HFF-Myc (cell line): ENCODE measurements at places on chromosomes 1 and 21.

DNA sequence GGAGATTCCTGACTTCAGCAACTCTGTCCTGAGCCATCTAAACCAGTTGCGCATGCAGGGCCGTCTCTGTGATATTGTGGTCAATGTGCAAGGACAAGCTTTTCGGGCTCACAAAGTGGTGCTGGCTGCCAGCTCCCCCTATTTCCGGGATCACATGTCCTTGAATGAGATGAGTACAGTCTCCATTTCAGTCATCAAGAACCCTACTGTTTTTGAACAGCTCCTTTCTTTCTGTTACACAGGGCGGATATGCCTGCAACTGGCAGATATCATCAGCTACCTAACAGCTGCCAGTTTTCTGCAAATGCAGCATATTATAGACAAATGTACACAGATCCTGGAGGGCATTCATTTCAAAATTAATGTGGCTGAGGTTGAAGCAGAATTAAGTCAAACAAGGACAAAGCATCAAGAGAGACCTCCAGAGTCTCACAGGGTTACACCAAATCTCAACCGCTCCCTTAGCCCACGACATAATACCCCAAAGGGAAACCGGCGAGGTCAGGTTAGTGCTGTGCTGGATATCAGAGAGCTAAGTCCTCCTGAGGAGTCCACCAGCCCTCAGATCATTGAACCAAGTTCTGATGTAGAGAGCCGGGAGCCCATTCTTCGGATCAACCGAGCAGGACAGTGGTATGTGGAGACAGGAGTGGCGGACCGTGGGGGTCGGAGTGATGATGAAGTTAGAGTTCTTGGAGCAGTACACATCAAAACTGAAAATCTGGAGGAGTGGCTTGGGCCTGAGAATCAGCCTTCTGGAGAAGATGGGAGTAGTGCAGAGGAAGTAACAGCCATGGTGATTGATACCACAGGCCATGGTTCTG, 2.3 kb downstream of the ZBTB37 start:
- DNase-seq, result no peak

GRCh38 chr1:12528021-12528852, 89.8 kb downstream of the DHRS3 start:
- no peak for DNase-seq

- DNase-seq, result no peak
Observed at GRCh38 chr1:194033646-194034045, 847.2 kb upstream of the B3GALT2 start.

DNA sequence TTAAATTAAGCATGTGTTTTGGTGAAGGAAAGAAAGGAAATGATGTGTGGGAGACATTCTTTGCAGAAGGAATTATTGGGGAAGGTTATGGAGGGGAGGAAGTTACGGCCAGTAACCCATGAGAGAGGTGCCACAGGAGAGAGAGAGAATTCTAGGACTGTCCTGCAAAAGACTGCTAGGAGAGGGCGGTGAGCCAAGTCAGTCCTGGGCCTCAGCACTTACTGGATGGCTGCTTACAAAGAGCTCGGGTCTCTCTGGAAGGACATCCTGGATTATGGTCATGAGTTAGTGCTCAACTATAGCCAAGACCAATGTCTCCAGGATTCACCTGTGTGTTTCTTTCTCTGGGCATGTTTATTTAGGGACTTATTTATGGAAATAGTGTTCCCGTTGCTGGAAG, 74.4 kb upstream of the HSD17B7 start:
- no peak for DNase-seq

- DNase-seq, result peak; percentile 52
Observed at GRCh38 chr1:7549277-7550161, 221.6 kb upstream of the VAMP3 start.

GRCh38 chr1:240455228-240455821, 156.6 kb downstream of the GREM2 start:
- DNase-seq, result no peak

- DNase-seq, result no peak
Observed at GRCh38 chr1:198558402-198558801, 17.9 kb upstream of the ATP6V1G3 start.

GRCh38 chr1:198291036-198291435, 134.2 kb downstream of the NEK7 start:
- no peak for DNase-seq

DNA sequence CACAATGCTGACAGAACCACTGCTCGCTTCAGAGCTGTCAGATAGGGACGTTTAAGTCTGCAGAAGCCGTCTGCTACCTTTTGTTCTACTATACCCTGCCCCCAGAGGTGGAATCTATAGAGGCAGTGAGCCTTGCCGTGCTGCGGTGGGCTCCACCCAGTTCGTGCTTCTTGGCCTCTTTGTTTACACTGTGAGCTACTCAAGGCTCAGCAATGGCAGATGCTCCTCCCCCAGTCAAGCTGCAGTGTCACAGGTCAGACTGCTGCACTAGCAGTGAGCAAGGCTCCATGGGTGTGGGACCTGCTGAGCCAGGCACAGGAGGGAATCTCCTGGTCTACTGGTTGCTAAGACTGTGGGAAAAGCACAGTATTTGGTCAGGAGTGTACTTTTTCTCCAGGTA, 47.1 kb downstream of the LEPR start:
- no peak for DNase-seq

- DNase-seq, result peak; percentile 61
Observed at GRCh38 chr1:30744060-30744756, 13.4 kb downstream of the LAPTM5 start.

DNA sequence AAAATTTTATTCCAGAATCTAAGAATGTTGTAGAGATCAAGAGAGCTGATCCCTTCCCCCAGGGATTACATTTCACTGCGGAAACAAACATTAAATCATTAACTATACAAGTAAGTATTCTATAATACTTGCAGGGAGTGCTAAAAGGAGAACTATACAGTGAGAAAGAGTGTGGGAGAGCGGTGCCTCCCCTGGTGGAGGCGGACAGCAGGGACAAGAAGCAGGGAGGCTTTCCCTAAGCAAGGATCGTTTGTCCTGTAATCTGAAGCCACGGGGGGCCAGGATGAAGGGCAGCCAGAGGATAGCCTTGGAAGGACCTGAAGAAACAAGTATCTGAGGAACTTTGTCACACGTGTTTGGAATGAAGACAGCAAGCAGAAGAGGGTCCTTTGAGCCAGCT, 40.1 kb downstream of the SLC9C2 start:
- DNase-seq, result no peak

DNA sequence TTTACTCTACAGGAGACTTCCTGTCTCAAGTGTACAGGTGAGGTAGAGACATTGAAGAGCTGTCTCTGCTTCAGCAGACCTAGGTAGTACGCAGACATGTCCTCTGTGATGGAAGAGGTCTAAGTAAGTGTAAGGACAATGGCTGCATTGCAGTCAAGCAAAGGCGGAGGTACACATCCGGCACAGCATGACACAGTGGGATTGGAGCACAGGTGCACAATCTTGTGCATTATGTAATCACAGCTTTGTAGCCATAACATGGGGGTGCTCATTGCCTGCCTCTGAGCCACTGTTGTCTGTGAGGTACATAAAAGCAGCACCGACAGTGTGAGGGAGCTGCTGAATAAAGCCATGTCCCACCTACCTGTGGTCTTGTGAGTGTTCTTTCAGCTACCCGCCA, 66.4 kb upstream of the CCDC190 start:
- DNase-seq, result no peak

GRCh38 chr1:44244986-44245385, 31.7 kb downstream of the DMAP1 start:
- DNase-seq, result no peak

DNA sequence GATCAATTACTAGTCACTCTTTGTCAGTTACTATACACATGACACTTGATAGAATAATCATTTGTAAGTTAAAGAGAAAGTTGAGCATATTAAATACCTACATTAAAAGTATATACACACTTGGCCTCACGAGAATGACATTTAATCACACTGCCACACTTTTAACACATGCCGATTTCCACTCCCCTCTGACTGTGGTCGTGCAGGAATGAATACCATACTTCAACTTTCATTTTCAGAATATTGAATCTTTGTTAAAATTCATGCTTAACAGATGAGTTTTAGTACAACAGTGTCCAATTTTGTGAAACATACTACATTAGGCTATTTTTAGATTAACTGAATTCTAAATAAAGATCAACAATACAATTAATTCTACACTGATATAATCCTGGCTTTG, 78.2 kb upstream of the SDC3 start:
- no peak for DNase-seq

DNA sequence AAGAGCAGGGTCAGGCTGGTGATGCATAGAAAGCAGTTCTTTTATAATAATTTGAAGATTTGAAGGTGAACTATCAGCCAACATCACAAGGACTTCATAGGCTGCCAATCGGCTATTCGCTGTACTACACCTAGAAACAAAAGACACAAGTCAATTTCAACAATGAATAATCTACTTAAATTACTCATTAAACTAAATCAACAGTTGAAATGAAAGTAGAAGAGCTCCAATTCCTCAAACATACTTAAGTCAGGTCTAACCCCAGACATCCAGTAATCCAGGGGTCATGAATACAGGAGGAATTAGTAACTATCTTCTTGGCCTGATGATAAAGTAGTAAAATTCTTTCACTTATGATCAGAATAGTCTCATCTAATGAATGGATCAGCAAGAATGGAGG, 64.5 kb downstream of the PCSK9 start:
- no peak for DNase-seq

- no peak for DNase-seq
Observed at GRCh38 chr1:183871142-183871541, 66.2 kb downstream of the RGL1 start.
